Neural crest cell (in vitro differentiated cells): ENCODE measurements at places on chromosomes 16 and 17. TPM values are rescaled to one million over a fixed set of nuclear protein-coding genes. Genes with fewer than 3 reads are reported as not detected.

- DNase-seq = no peak
These were observed 1.8 kb upstream of the PPM1D start for GRCh38 chr17:60598001-60598736.

- no peak for DNase-seq
These were observed 10.8 kb upstream of the RASD1 start for GRCh38 chr17:17506893-17507464.

DNA sequence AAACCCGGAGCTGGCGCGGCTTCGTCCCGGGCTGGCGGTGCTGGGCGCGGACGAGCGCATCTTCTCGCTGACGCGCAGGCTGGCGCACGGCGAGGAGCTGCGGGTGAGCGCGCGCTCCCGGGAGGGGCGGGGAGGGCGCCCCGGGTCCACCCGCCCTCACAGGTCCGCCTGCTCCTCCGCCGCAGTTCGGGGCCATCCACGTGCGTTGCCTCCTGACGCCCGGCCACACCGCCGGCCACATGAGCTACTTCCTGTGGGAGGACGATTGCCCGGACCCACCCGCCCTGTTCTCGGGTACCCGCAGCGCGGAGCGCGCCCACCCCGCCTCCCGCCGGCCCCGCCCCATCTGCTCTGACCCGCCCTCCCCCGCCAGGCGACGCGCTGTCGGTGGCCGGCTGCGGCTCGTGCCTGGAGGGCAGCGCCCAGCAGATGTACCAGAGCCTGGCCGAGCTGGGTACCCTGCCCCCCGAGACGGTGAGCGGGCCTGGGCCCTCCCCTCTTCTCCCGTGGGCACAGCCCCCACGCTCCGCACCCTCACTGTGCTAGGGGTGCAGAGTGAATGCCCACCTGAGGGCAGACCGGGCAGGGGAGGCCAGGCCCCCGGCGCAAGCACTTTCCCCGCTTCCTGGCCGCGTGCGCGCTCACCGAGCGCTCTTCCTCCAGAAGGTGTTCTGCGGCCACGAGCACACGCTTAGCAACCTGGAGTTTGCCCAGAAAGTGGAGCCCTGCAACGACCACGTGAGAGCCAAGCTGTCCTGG lies 1.4 kb downstream of the HAGHL start:
- DNase-seq = no peak

DNA sequence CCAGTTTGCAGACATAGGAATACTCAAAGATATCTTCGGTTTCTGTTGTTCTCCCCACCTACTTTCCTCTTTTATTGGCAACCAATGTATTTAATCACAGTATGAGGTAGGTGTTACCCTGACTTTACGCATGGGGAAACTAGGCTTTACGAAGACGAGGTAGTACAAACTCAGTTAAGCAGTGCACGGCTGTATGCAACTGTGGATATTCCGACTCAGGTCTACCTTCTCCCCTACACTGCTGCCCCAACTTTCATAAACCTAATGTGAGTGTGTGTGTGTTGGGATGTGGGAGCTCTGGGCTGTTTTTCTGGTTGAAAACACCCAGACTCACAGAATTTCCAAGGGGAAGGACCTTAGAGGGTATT lies 1.2 kb upstream of the GPT2 start:
- DNase-seq = no peak

GRCh38 chr16:19116711-19117449 lies 3.1 kb downstream of the ITPRIPL2 start:
- DNase-seq = no peak

DNA sequence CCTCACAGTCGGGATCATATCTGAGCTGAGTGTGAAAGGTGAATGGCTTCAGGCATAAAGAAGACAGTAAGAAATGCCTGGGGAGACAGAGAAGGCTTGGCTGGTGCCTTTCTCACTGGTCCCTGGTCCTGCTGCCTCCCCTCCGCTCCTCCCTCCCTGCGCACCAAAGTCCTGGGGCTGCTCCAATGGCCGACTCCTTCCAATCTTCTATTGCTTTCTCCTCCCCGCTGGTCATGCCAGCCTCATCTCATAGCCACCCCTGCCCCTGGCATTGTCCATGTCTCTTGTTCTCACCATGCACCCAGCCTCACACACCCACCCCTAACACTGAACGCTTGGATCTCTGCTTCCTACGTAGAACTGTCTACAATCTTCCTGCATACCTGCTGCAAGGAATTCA lies 18.0 kb downstream of the TLE7 start:
- no peak for DNase-seq

DNA sequence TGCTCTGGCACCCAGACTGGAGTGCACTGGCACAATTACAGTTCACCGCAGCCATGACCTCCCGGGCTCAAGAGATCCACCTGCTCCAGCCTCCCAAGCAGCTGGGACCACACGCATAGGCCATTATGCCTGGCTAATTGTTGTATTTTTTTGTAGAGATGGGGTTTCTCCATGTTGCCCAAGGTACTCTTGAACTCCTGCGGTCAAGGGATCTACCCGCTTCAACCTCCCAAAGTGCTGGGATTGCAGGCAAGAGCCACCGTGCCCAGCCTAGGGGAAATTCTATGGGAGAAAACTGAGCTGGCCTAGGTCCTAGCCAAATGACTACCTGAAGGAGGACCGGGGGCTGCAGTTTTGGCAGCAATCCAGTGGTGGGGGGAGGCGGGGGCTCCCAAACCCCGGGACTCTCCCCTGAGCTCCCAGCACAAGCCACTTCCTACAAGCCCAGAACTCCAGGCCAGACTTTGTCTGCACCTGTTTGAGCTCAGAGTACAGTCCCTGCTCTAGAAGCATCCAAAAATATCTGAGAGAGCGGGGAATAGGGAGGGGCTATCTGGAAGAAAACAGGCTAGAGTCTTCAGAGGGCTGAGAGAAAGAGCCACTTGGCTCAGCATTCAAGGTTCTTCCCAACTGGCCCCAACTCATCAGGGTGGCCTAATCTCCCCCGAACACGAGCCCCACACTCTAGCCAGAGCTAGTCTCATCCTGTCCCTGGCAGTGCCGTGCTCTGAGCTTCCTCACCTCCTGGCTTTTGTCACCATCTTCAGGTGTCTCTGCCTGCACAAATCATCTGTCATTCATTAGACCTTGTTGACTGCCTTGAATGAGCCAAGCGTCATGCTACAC lies 9.1 kb downstream of the SRL start:
- DNase-seq = no peak

- DNase-seq = no peak
These were observed 37.6 kb downstream of the ZNF750 start for GRCh38 chr17:82802075-82802780.

DNA sequence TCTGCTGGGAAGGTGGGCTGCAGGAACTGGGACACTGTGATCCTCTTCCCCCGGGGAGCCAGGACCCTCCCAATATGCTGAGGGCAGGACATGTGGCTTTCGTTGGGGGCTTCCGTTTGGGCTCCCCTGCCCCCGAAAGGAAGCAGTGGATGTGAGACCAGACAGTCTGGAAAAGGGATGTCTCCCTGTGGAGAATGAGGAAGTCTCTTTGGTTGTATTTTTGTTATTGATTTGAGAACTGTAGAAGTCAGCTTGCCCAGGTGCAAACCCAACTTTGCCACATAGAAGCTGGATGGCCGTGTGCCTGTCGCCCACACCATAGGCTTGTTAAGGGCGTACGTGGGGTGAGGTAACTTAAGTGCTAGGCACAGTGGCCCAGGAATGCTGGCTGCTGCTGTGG lies 18.8 kb downstream of the LLGL2 start:
- no peak for DNase-seq

GRCh38 chr17:64402469-64402868 lies 11.8 kb upstream of the PECAM1 start:
- no peak for DNase-seq

- no peak for DNase-seq
These were observed 25.5 kb downstream of the MYOCD start for GRCh38 chr17:12691173-12691572.

DNA sequence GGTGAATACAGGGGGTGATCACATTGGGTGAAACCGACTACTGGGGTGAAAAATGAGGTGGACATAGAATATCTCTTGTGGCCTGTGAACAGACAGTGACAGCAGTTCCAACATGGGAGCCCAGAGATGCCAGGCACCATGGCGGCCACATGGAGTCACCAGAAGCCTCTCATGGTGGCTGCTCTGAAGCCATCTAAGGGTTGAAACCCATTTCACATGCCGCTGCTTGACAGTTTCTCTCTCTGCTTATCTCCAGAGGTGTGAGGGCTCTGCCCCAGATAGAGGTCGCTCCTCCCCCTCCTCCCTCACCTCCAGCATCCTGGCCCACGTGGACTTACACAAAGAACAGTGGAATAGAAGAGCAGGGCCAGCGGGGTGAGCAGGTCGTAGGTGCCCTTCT lies 37.9 kb upstream of the PIK3R6 start:
- no peak for DNase-seq

GRCh38 chr16:87329436-87330256 lies 12.5 kb upstream of the C16orf95 start:
- no peak for DNase-seq

- no peak for DNase-seq
These were observed 33.9 kb downstream of the PLD6 start for GRCh38 chr17:17172001-17172939.

SLC52A1 gene
- not detected in 2 replicates for total RNA-seq

ITGAL gene
- total RNA-seq = not detected in 2 replicates

PRDM7 gene
- not detected in 2 replicates for total RNA-seq

CTRB1 gene
- total RNA-seq = not detected in 2 replicates
